ENCODE measurements at places on chromosomes 5 and 9.

GRCh38 chr9:114122136-114123027, 23.3 kb upstream of the KIF12 start:
- no peak for DNase-seq

DNA sequence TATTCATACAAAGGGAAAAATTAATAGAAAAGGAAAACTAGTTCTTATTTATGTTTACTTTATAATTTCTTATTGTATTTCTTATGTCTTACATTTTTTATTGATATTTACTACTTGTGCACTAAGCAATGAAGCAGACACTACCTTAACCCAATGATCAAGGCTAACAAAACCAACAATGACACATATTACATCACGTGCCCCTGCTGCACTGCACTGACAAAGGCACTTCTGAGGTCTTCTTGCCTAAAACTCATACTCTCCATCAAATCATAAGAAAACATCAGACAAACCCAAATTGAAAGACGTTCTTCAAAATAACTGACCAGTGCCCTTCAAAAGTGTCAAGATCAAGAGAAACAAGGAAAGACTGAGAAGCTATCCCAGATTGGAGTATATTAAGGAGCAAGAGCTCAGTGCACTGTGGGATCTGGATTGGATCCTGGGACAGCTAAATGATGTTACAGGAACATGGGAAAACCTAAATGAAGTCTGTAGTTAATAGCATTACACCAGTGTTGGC, 230.9 kb downstream of the AUH start:
- DNase-seq, result no peak

- DNase-seq, result no peak
These were observed 9.4 kb downstream of the FSTL4 start for GRCh38 chr5:133602835-133603380.

GRCh38 chr9:98656511-98656910, 52.2 kb downstream of the GABBR2 start:
- no peak for DNase-seq

DNA sequence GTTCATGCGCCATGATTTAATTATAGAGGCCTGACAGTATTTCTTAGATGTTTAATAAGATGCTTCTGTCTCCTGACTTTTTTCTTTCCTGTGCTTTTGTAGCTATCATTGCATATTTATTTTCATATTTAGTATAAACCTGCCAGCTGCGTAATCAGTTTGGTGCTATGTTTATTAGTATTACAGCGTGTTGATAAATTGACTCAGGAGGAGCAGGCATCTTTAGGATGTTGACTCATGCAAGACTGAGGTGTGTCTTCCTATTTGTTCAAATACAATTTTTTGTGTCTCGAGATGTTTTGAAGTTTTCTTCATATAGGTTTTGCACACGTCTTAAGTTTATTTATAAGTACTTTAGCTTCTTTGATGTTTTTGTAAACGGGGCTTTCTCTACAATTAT, 35.9 kb upstream of the EXOC3 start:
- no peak for DNase-seq

DNA sequence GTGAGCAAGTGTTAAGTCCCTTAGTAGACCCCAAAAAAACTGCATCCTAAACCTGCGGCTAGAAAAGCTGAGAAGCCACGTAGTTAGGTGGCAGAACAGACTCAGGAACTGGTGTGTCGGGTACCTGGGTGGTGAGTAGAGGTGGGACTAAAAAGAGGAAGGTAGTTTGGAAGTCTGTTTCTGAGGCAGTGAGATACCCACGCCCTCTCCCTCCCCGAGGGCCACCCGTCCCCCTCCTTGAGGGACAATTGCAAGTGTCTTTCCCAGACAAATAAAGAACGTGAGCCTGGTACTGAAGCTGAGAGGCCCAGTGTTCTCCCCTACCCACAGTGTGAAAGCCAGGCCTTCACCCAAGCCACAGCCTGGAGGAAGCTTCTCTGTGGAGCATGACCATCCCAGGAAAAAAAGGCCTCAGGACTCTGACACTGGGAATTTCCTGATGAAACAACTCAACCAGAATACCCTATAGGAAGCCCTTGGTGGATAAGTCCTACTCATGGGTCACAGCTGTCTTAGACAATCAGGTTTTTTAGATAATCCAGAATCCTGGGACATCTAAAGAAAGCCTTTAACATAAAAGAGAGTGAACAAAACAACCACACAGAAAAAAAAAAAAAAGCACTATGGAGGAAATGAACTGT, 7.0 kb upstream of the CD74 start:
- peak; percentile 27 for DNase-seq

- DNase-seq, result peak; percentile 57
These were observed at the start of gene CMYA5 for GRCh38 chr5:79689541-79690466. Gene CMYA5, plus strand, starts transcription at chr5:79689836. Its CDS starts 72 bp downstream, at chr5:79689908.

GRCh38 chr5:73066466-73066865, 53.9 kb upstream of the TMEM171 start:
- DNase-seq, result no peak

DNA sequence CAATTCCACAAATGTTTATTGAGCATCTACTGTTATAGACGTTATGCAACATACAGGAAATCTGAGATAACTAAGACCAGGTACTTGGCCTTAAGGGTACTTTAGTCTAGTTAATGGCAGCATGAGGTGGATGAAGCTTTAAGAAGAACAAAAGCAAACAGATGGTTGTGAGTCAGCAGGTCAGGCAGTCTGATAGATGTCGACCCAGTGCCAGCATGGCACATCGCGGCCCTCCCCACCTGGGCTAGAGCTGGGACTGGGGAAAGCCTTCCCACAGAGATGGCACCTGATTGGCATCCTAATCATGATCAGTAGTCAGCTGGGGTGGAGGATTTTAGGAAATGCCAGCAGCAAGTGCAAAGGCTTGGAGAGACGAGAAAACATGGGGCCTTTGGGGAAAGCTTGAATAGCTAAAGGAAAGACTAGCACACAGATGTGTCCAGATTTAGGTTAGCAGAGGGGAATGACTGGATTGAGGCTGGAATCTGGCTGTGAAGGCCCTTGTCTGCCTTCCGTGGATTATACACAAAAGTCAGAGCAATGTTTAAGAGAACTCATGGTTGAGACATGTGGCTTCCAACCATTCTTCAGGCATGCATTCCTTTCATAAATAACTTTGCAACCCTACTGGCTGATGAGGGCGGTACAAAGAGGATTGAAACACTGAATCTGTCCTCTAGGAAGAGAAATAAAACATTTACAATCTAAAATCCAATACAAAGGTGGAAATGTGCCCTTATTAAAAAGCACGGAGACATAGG, 395.4 kb upstream of the WWC1 start:
- DNase-seq, result no peak

DNA sequence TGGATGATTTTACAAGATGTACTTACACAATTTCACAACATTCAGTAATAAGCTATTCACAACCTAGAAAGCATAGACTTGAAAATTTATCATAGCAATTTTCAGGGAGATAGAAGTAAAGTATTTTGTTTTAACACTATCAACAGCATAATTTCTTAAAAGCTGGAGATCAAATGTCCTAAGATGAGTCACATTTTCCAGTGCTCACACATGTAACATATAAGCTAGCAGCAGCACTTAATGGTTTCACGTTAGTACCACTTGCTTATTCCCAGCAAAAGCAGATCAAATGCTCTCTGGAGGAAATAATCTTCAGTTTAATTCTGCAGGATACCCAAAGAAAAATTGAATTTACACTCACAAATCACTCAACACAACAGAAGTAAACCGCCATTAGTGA, 6.5 kb downstream of the OR13C8 start:
- no peak for DNase-seq

DNA sequence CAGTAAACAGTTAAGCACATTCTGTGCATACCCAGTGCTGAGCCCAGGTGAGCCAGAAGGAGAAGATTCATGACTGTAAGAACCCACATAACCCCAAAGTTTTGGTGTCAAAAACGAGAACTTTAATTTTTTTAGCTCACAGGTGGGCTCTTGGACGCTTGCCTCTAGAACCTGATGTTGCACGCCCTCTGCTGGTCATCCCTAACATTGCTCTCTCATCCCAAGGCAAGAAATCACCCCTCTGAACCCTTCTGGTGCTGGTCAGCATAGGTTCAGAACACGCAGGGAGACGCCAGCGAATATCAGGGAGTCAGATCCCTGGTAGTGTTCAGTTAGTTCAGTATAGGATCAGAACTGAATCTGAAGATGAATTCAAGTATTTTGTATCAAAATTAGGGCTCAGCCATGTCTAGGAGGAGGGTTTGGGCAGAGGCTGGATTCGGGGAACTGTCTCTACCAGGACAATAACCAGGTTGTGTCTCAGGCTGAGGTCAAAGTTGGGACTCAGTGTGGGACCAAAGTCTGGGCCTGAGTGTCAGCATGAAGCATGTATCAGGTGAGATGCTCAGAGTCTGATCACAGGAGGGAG, 4.1 kb upstream of the DNAJB5 start:
- peak; percentile 55 for DNase-seq

GRCh38 chr5:151741678-151742423, 16.6 kb downstream of the ATOX1 start:
- DNase-seq, result peak; percentile 66

- peak; percentile 90 for DNase-seq
These were observed 1.3 kb upstream of the SNX2 start for GRCh38 chr5:122773619-122774018.

- DNase-seq, result no peak
These were observed 342.3 kb downstream of the PLK2 start for GRCh38 chr5:58117542-58117941.

GRCh38 chr5:173880306-173880985, 7.7 kb upstream of the CPEB4 start:
- peak; percentile 67 for DNase-seq

GRCh38 chr9:120922404-120923195, 4.0 kb downstream of the TRAF1 start:
- no peak for DNase-seq

DNA sequence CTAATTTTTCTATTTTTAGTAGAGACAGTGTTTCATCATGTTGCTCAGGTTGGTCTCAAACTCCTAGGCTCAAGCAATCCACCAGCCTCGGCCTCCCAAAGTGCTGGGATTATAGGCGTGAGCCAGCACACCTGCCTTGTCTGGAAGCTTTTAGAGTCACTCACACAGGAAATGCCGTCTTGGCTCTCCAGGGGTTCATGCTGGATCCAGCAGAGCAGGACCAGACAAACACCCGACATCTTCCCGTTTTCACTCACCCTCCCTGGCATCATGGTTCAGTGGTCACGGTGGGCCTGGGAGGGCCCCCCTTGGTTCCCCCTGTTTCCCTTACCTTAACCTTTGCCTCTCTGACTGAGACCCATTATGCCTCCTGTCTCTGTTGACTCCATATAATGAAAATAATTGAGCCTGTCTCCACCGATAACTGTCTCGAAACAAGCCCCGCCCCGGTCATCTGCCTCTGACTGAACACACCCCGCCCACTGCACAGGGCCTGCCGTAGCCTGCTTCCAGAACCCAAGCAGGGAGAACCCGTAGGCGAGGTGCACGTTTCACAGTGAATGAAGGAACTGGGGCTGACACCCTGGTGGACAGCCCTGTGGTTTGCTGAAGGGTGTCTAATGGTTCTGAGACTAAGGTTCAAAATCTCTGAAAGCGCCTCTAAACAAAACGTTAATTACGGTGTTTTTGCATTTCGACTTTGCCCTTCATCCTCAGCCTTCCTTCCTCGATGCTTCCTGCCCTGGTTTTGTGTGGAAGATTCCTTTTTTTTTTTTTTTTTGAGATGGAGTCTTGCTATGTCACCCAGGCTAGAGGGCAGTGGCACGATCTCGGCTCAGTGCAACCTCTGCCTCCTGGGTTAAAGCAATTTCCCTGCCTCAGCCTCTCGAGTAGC, 39.7 kb upstream of the SPRY4 start:
- peak; percentile 66 for DNase-seq

DNA sequence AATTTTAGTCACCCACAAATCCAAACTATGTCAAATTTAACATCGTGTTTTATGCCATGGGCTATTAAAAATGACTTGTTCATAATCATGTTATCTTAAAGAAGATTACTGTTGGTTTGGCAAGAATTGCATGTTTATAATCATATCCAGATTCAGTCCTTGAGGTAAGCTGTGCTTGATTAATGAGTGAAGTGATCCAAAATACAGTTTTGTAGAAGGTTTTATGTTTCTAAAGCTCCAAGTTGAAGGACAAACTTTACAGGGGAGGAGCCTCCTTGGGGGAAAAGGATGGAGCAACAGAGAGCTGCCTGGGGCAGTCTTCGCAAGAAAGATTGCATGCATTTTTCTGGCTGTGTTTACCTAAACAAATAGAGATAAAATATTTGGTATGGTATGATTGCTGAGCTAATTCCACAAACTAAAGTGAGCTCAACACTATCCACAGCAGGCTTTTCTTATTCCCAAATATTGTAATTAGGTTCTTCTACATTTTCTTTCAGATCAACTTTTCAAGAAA, 189.5 kb upstream of the TYRP1 start:
- no peak for DNase-seq

- peak; percentile 48 for DNase-seq
These were observed 24.7 kb upstream of the NUDT12 start for GRCh38 chr5:103587185-103587748.

DNA sequence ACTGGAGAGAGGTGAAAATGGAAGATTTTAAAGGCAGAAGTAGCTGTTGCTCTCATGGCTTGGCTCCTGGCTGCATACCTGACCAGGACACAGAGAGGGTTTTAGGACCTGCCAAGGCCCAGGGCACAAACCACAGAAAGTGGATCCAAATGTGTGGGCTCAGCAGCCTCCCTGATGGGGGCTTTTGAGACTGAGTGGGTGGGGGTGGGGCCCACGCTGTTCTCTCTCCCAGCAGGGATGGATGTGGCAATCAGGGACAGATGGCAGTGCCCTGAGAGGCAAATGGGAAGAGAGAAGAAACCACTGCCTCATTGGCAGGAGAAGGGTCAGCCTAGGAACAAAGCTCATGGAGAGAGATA, 34.9 kb upstream of the TIFAB start:
- no peak for DNase-seq

- DNase-seq, result no peak
These were observed 78.8 kb downstream of the SNX24 start for GRCh38 chr5:122924203-122924602.

- no peak for DNase-seq
These were observed 33.0 kb downstream of the FRMPD1 start for GRCh38 chr9:37683531-37684371.

DNA sequence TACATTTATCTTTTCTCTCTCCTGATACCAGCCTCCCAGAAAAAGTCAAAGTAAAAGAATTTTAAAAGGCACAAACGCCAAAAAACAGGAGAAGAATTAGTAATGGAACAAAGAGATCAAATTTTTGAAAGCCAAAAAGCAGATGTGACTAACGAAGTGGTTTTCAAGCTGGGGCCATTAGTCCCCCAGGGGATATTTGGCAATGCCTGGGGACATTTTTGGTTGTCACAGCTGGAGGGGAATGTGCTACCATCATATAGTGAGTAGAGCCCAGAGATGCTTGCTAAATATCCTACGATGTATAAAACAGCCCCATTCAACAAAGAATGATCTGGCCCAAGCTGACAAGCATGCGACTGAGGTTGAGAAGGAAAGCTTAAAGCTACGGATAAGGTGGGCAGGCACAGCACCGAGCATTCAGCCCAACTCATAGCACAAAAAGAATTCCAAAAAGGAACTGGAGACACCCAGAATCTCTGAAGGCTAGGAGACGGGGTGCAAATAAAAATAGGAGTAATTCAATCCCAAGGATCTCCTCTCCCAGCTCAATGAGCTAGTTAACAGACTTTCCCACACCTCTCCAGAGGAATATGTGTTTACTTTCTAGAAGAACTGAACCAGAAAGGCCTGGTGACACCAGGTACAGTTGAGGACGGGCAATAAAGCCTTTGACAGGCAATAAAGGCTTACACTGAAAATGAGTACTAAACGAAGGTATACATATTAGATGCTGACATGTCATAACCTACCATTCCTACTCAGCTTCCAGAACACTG, 269.0 kb downstream of the DENND1A start:
- no peak for DNase-seq

GRCh38 chr5:106940986-106941385, 729.8 kb downstream of the EFNA5 start:
- peak; percentile 33 for DNase-seq

GRCh38 chr9:124180557-124180956, 77.2 kb upstream of the NEK6 start:
- no peak for DNase-seq

All from renal cortical epithelial cell (primary cell).